Smooth muscle cell of the pulmonary artery (primary cell): ENCODE measurements at places on chromosomes 6 and 20. TPM values are rescaled to one million over a fixed set of nuclear protein-coding genes. Genes with fewer than 3 reads are reported as not detected.

SPATA25 gene
- total RNA-seq: 0.65 and 2.0 TPM in 2 replicates

PPP1R3G gene
- 3.0 TPM in 2 replicates for total RNA-seq

MAS1 gene
- total RNA-seq: under 0.01 and 0.20 TPM in 2 replicates

CAPN11 gene
- not detected in 2 replicates for total RNA-seq

PHACTR3 gene
- total RNA-seq: not detected in 2 replicates

PPP1R10 gene
- total RNA-seq: 17.7 and 21.0 TPM in 2 replicates

CST1 gene
- 0.63 and 31.1 TPM in 2 replicates for total RNA-seq

SKIC2 gene
- total RNA-seq: 66.7 and 73.4 TPM in 2 replicates

LPA gene
- not detected in 2 replicates for total RNA-seq

PLA2G7 gene
- total RNA-seq: not detected in 2 replicates

FGD2 gene
- not detected in 2 replicates for total RNA-seq

CLPSL2 gene
- not detected in 2 replicates for total RNA-seq

CCM2L gene
- total RNA-seq: 0.07 TPM in 1 of 2 replicates, not detected in the other

ENPP3 gene
- total RNA-seq: 0.13 and 0.23 TPM in 2 replicates

ATG5 gene
- 32.3 and 46.5 TPM in 2 replicates for total RNA-seq

GSTA1 gene
- total RNA-seq: 0.26 TPM in 1 of 2 replicates, not detected in the other

CLIC5 gene
- total RNA-seq: under 0.01 TPM in 1 of 2 replicates, not detected in the other

ASF1A gene
- 10.5 and 13.4 TPM in 2 replicates for total RNA-seq

CALHM5 gene
- 6.8 and 12.1 TPM in 2 replicates for total RNA-seq

CLDN20 gene
- total RNA-seq: not detected in 2 replicates

SLC25A27 gene
- total RNA-seq: 5.0 and 7.0 TPM in 2 replicates

GSTA3 gene
- total RNA-seq: not detected in 2 replicates

GRIK2 gene
- 0.89 and 2.6 TPM in 2 replicates for total RNA-seq

GCLC gene
- total RNA-seq: 17.9 and 45.7 TPM in 2 replicates

CHRNA4 gene
- not detected in 2 replicates for total RNA-seq

FAM184A gene
- 0.33 and 0.59 TPM in 2 replicates for total RNA-seq

WFDC12 gene
- not detected in 2 replicates for total RNA-seq

OXT gene
- not detected in 2 replicates for total RNA-seq

LY86 gene
- total RNA-seq: not detected in 2 replicates

NT5E gene
- 593 and 667 TPM in 2 replicates for total RNA-seq

C6orf58 gene
- not detected in 2 replicates for total RNA-seq

TRAPPC3L gene
- total RNA-seq: 0.07 TPM in 1 of 2 replicates, not detected in the other

OR2H1 gene
- not detected in 2 replicates for total RNA-seq

SIRPD gene
- not detected in 2 replicates for total RNA-seq

CITED2 gene
- total RNA-seq: 76.7 and 143 TPM in 2 replicates

UBD gene
- total RNA-seq: not detected in 2 replicates

DEFB124 gene
- not detected in 2 replicates for total RNA-seq

TMEM217 gene
- total RNA-seq: 1.4 and 2.2 TPM in 2 replicates
